Lung microvascular endothelial cell (primary cell): ENCODE measurements at places on chromosomes 16 and 17. TPM values are rescaled to one million over a fixed set of nuclear protein-coding genes. Genes with fewer than 3 reads are reported as not detected.

The CMTM2 gene
- total RNA-seq: not detected in 2 replicates

The SMIM36 gene
- total RNA-seq: not detected in 2 replicates

The STX1B gene
- total RNA-seq: under 0.01 and 0.40 TPM in 2 replicates

The TBC1D3K gene
- total RNA-seq: not detected in 2 replicates

The AANAT gene
- total RNA-seq: not detected in 2 replicates

The KRT9 gene
- not detected in 2 replicates for total RNA-seq

The LDHD gene
- total RNA-seq: 0.22 and 0.60 TPM in 2 replicates

The CDH11 gene
- 3.4 and 7.2 TPM in 2 replicates for total RNA-seq

The PYDC1 gene
- not detected in 2 replicates for total RNA-seq

The GDPD3 gene
- 0.22 and 1.4 TPM in 2 replicates for total RNA-seq

The PPY gene
- total RNA-seq: not detected in 2 replicates

The CCL15 gene
- total RNA-seq: not detected in 2 replicates

The CD300LG gene
- under 0.01 TPM in 1 of 2 replicates, not detected in the other for total RNA-seq

The LUC7L3 gene
- total RNA-seq: 11.3 and 17.1 TPM in 2 replicates

The TBC1D3E gene
- total RNA-seq: not detected in 2 replicates
